ENCODE measurements at places on chromosomes 11 and 22.

- DNase-seq = no peak
Observed at GRCh38 chr11:62974848-62975522, 9.8 kb downstream of the SLC22A6 start.

DNA sequence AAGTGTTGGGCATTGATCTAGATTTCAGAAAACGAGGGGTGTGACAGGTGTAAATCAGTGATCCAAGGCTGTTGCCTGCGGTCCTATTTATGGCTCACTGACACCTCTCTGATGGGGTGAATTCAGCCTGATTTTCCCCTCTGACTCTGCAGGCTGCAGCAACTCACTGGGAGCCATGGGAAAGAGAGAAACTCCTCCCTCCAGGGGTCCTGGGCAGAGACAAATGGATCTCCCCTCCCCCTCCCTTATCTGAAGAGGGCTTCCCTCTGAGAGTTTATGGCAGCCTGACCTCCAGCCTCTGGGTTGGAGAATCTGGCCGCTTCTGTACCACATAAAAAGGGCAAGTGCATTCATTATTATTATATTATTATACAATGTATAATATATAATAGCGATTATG lies 1.8 kb upstream of the PKNOX2 start:
- DNase-seq = no peak

DNA sequence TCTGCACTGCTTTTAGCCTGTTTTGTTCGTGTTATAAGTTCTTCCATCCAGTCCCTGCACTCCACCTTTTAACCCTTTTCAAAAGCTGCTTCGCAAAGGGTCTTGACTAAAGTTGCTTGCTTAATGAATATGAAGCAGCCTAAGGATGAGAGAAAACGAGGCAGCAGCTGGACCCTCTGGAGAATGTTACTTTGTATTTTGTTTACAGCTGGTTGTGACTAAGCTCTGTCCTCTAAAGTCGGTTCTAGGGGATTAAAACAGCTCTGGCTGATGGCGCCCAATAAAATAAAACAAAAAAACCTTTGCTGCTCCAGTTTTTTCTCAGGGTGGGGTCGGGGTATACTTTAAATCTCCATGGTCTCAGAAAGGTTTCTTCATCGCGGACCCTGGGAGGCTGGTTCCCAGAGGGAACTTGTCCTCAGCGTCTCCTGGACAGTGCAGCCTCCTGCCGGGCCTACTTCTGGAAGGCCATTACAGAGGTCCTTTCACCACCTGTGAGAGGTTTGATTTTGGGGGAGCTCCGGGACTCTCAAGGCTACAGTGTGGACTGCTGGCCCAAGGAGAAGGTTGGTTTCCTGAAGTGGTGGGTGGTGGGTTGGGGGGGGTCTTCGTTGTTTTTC lies 836 bp upstream of the RBM4 start:
- DNase-seq = no peak

GRCh38 chr11:27861706-27862430 lies 161.6 kb upstream of the BDNF start:
- peak; percentile 75 for DNase-seq

- no peak for DNase-seq
Observed at GRCh38 chr11:468493-468892, 18.4 kb downstream of the PTDSS2 start.

DNA sequence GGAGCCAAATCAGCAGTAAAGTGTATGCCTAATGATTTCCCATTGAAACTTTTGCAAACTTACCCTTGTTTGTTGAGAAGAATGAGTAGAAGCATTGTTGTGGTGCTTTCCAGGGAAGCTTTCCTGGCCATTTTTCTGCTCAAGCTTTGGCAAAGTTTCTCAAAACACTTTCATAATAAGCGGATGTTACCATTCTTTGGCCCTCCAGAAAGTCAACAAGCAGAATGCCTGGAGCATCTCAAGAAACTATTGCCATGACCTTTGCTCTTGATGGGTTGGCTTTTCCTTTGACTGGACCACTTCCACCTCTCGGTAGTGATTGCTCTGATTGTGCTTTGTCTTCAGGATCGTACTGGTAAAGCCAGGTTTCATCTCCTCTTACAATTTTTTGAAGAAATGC lies 10.7 kb downstream of the PIWIL4 start:
- no peak for DNase-seq

DNA sequence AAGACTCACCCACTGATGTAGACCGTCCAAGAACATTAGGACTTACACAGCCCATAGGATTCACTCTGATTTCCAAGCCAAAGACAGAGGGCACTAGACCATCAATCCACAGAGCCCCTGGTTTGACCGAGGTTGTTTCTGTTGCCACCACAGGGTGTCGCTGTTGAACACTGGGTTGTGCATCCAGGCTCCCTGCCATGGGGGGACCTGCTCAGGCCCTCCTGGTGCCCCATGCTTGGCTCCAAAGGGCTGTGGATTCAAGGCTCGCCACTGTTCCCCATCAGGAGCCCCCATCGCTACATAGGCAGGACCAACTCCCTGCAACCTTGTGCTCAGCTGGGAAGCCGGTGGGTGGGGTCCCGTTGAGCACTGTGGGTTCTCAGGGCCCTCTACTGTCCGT lies 128.0 kb upstream of the ANO1 start:
- no peak for DNase-seq

- DNase-seq = no peak
Observed at GRCh38 chr11:56410801-56411200, 1.7 kb upstream of the OR5AL1 start.

- DNase-seq = no peak
Observed at GRCh38 chr11:64351136-64351631, 7.8 kb upstream of the RPS6KA4 start.

- no peak for DNase-seq
Observed at GRCh38 chr22:49966041-49966773, 5.6 kb downstream of the PIM3 start.

DNA sequence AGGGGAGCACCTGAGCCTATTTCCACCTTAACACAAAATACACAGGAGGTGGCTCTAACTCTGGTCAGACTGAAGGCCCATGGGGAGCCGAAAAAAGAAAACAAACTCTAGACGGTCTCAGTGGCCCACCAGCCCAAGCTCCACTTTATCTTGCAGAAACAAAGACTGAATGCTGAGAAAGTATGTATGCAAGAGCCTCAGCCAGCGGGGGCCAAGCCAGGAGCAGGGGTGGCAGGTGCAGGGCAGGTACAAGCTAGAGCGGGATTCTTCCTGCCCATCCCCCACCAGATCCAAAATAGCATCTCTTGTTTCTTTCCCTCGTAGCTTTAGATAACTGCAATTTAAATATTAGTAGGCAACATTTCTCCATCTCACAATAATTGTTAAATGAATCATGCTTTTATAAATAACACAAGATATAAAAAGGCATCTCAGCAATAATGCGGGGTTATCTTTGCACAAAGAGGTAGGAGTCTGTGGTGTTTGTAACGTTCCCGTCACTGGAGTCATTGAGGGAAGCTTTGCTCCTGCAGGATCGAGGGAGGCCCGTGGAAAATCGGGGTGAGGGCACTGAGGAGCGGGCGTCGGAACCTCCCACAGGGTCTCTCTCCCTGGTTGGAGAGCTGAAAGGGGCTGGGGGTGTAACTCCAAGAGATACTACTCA lies 418.0 kb downstream of the SHANK2 start:
- no peak for DNase-seq

- peak; percentile 75 for DNase-seq
Observed at GRCh38 chr11:46127150-46127638, 5.9 kb upstream of the PHF21A start.

DNA sequence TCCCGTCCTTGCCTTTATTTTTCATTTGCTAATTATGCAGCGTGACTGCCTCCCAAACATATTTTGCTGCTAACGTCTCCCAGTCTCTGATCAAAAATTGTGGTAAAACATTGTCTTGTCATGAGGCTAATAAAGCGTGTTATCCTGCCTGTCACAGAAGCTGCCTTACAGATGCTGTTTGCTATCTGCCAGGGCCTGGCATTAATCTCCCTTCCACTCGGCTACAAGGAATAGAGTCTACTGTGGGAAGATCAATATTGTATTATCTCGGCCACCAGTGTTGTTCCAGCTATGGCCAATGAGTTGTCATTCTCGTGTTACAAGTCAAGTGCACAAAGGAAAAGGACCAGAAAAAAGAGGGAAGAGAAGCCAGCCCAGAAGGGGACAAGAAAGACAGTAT lies 100.3 kb downstream of the SEZ6L start:
- no peak for DNase-seq

GRCh38 chr11:119181677-119182412 lies 3.4 kb upstream of the NHERF4 start:
- DNase-seq = no peak

- no peak for DNase-seq
Observed at GRCh38 chr11:20388096-20389055, 860 bp downstream of the PRMT3 start.

GRCh38 chr11:44371706-44372105 lies 61.8 kb upstream of the ALX4 start:
- DNase-seq = no peak

DNA sequence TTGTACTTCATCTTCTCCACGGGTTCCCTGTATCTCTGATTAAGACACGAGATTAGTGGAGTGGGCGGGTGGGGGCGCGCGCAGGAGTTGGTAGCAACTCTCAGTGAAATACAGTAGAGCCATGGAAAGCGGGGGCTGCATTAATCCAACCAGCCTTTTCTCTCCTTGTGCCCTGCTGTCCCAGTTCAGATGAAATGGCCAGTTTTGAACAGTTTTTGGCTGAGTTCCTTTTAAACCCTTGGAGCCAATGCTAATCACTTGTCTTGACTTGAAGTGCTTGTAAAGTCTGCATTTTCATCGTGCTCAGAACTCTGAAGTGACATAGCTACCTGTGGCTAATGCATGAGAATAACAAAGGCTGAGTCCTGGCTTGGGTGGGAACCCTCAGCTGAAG lies 734 bp upstream of the TMEM123 start:
- DNase-seq = no peak

GRCh38 chr11:116903090-116903489 lies 65.7 kb upstream of the APOA1 start:
- no peak for DNase-seq

DNA sequence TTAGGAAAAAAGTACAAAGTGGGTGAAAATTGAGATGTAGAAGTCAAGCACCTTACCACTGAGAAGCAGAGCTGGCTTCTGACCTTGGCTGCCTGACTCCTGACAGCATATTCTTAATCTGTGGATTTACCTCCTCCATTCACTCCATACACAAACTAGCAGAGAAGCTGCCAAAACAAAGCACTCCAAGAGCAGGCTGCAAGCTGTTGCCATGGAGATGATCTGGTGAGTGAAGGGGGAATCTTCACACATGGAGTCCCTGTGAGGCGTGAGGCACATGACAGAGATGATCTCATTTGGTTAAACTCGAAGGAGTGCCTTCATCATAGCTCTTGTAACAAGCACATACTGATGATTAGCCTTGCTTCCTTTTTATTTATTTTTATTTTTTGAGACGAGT lies 16.1 kb downstream of the COMMD9 start:
- no peak for DNase-seq

DNA sequence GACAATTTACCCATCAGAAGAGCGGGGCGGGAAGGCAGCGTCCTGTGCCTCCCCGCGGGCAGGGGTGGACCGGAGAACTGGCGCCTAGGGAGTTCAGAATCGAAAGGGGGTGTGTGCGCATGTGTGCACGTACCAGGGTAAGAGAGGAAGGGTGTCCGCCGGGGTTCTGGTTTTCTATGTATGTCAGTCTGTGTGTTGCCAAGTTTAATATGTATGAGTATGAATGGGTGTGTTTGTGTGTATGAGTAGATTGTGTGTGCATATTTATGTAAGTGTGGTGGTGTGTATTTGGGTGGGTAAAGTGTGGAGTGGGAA lies 2.0 kb downstream of the KCNC1 start:
- no peak for DNase-seq

- DNase-seq = no peak
Observed at GRCh38 chr22:44091021-44091721, 67.1 kb downstream of the PARVB start.

DNA sequence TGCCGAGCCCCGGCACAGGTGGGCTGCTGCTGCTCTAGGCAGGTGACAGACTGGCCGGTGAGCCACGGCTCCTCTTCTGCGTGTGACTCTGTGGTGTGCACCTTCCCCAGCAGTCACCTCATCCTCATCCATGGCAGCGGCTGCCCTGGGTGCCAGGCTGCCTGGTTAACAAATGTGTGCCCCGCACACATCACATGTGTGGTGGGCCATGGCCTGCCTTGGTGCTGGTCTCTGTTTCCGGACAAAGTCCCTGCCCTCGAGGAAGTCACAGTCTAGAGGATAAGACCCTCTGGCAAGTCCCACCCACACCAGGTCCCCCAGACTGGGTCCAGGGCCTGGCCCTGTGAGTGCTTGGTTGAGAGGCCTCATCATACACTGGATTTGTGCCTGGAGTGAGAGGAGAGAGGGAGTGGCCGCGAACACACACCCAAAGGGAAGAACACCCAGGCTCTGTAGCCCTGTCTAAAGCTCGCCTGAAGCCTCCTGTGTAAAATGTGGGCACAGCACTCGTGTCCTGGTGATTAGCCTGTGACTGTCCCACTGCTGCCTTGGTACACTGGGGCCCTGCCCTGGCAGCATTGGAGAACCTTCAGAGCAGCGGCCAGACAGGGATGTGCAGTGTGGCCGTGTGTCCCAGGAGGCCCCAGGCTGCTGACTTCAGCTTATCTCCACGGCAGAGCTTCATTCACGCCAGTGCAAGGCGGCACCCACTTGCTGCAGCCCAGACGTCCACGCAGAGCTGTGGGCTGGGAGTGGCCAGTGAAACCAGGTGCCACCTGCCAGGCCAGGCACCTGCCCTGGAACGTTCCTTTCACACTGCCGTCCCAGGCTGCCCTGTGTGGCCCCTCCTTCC lies 269.9 kb downstream of the TBC1D22A start:
- no peak for DNase-seq

- DNase-seq = no peak
Observed at GRCh38 chr11:63843041-63843440, 4.1 kb downstream of the MARK2 start.

GRCh38 chr11:62747475-62748160 lies 6.3 kb downstream of the ZBTB3 start:
- DNase-seq = no peak

GRCh38 chr22:27435844-27436576 lies 365.5 kb downstream of the MN1 start:
- no peak for DNase-seq

DNA sequence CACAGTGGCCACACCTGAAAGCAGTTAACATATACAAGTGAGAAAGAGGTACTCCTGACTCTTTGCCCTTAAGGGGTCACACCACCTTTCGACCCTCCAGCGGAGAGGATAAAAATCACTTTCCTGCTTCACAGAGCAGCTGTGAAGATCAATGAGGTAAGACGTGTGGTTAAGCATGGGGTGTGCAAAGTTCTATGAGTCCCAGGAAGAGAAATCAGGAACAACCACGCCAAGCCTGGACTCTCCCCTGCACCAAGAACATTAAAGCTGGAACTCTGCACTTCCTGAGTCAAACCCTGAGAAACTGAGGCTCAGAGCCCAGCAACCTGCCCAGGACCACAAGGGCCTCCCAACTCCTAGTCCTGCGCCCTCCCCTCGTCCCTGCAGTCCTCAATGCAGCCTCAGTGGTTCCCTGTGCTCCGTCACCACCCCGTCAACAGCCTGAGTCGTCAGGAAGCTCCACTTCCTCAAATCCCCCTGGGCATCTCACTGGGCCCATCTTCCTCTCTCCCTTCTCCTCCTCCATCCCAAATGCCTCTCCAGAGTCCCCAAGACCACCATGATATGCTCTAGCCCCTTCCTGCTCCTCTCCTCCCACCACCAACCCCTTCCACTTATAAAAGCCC lies 17.7 kb downstream of the TNKS1BP1 start:
- DNase-seq = no peak

All from HS-27A (cell line).